Stimulated activated CD4-positive, alpha-beta T cell treated with anti-CD3 and anti-CD28 coated beads, Interleukin-1b, Interleukin-23, amount 100 ng/mL, for 4 hours (primary cell): ENCODE measurements at places on chromosomes 6 and 20.

DNA sequence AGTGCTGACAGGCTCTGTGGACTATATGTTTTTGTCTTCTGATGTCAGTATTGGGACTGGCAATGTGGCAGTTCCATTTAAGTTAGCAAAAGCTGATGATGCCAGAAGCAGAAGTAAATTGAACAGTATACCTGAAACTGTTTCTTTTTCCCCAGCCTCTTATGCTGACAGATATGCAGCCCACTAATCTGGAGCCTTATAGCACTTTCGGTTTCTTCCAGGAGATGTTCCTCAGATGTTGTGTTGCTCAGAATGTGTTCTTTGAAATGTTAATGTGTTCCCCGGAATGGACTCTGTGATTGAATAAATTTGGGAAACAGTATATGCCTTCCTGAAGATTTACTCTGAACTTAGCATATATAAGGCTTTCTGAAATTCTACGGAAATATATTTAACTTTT lies 80.7 kb upstream of the MRAP2 start:
- no peak for DNase-seq

DNA sequence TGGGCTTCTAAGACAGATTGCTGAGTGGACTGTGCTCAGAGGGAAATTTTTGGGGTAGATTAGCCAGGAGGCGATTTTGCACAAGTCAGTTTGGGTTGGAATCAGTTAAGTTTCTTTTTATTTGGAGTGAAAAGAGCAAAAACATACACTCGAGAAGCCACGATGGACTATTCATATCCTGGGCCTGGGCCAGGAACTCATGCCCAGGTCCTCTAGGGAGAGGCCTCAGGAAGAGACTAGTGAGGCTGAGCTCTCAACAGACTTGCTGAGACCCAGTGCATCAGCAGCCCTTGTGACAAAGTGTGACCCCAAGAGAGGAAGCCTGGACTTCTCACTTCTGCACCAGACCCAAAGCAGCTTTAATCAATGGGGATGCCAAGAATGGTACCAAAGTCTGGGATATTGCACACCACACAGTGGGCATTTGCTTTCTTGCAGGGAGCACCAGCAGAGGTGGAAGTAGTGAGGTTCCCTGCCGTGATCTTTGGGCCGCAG lies 61.6 kb upstream of the MAFB start:
- no peak for DNase-seq

GRCh38 chr20:1915725-1916124 lies 20.5 kb downstream of the SIRPA start:
- no peak for DNase-seq

DNA sequence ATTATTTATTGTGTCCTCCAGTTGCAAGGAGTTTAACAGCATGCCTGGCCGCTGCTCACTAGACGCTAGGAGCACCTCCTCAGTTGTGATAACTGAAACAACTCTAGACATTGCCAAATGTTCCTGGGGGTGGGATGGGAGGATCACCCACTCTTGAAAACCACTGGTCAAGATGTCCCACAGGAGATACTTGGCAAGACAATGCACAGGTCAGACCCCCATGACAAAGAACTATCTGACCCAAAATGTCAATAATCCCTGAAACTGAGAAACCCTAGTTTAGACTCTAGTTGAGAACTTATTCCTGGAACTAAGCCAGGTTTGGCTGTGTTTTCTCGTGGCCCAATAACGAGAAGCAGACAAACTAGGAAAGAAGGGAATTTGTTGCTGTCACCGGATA lies 9.5 kb upstream of the FKBPL start:
- no peak for DNase-seq

DNA sequence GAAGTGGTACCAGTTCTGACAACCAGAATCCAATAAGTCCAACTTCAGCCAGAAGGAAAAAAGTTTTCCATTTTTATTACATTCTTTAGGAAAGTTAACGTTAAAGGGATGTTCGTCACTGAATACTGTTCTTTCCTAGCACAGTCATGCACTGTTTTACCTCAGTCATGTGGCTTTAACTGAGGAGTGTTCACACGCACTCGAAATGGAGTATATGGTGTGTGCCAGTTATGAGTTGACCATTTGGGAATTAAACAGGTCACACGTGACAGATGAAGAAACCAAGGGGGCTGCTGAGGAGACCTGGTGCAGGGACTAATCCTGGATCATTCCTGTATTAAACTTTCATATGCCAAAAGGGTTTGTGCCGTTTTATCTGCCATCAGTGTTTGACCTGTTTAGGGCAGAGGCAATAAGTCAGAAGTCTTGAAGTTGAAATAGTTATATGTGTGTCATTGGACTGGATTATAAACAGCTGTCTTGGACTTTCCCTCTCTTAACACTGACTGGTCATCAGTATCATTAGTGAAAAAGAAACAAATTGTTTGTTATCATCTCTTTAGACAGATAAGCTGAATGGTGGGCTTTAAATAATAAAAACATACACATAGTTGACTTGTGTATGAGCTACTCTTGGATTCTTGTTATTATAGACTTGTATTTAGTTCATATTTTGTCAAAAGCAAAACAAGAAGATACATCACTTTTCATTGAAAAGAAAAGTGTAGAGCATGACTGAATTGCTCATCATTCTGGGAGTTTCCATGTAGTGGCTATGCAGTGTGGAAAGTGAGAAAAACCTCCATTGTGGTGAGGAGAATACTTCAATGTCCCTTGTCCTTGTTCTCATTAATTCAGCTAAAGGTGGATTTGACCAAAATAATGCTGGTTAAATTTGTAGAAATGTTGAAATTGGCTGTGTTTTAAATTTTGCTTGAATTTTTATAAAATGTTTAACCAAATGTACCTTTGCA lies 123.5 kb upstream of the SAMD5 start:
- DNase-seq, result no peak

GRCh38 chr6:19035461-19036195 lies 648.5 kb downstream of the RNF144B start:
- no peak for DNase-seq

GRCh38 chr20:46206025-46206424 lies 87.9 kb downstream of the CD40 start:
- DNase-seq, result no peak

DNA sequence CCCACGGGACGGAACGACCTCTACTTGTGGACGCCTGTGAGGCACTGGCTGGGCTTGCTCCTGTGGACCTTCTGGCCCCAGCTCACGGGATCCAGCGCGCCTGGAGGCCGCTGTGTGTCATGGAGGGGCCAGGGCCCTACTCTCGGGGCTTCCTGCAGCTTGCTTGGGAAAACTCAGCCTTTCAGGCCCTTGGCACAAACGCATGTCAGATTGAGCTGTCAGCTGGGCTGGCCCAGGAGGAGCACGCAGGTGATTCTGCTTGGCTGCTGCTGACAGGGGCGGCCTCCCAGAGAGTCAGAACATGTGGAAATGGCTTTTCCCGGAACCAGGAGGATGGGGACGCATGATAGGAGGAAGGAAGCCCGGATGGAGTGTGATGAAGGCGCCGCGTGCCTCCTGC lies 39.7 kb downstream of the TMEM181 start:
- no peak for DNase-seq

DNA sequence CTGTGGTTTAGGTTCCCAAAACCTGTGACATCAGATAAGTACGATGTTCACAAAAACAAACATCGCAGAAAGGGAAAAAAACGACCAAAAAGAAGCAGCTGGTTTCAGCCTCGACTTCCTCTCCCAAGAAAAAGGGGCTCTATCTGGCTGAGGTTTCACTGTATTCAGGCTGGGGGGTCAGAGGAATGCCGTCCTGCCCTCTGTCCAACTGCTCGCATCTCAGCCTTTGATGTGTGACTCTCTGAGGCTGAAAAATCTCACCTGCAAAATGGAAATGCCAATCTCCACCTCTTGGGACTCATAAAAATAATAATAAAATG lies 123.6 kb upstream of the PTPN1 start:
- no peak for DNase-seq

DNA sequence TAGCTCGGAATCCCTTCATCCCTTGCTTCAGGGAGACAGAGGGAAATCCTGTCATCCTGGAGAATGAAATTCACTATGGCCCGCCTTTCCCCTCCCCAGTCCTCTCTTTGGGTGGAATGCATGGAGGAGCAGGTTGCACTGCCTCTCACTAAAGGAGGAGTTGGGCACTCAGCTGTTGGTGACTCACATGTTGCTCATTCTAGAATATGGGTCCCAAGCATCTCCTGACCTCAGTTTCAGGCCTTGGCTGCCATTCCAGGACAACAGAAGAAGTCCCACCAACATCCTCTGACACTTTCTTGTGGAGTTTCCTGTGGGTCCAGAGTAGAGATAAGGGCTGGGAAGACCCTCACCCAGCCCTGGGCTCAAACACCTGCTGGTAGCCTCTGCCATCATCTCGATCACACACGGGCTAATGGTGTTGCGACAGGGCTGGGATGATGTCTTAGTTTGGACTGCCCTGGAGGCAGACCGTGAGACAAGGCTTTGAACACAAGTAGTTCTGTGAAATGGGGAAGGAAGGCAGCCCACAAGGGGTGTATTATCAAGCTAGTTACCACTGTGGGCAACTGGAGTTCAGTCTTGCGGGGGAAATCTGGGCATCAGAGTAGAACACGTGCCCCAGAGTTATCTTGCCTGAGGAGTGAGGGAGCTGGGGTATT lies 52.4 kb upstream of the RNF24 start:
- no peak for DNase-seq

- no peak for DNase-seq
Measured at GRCh38 chr6:82616386-82617028, 252.9 kb downstream of the TPBG start.

DNA sequence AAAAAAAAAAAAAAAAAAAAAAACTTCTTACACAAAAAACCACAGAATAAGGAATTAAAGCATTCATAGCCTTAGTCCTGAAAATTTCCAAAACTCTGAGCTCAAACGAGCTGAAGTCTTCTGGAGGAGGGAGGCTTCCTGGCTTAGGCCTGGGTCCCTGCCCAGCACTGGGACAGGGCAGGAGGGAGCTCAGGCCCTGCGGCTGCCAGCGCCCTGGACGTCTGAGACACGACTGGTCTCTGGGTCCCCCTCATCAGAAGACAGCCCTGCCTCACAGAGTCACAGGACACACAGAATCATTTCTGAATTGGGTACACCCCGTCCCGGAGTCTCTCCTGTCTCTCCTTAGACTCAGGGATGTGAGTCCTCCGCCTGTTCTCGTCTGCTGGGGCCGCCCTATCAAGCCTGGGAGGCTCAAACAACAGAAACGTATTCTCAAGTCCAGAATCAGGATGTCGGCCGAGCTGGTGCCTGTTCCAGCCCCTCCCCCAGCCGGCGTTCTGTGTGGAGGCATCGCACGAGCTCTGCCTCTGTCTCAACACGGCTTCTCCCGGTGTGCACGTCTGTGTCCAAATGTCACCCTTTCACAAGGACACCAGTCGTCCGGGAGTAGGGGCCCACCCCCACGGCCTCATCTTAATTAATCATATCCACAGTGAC lies 39.4 kb downstream of the ZBTB46 start:
- no peak for DNase-seq

GRCh38 chr6:137933696-137934095 lies 66.6 kb downstream of the TNFAIP3 start:
- DNase-seq, result no peak

- DNase-seq, result no peak
Measured at GRCh38 chr20:5096463-5096862, 23.3 kb downstream of the PCNA start.

- DNase-seq, result no peak
Measured at GRCh38 chr20:12372557-12372956, 454.9 kb downstream of the BTBD3 start.

DNA sequence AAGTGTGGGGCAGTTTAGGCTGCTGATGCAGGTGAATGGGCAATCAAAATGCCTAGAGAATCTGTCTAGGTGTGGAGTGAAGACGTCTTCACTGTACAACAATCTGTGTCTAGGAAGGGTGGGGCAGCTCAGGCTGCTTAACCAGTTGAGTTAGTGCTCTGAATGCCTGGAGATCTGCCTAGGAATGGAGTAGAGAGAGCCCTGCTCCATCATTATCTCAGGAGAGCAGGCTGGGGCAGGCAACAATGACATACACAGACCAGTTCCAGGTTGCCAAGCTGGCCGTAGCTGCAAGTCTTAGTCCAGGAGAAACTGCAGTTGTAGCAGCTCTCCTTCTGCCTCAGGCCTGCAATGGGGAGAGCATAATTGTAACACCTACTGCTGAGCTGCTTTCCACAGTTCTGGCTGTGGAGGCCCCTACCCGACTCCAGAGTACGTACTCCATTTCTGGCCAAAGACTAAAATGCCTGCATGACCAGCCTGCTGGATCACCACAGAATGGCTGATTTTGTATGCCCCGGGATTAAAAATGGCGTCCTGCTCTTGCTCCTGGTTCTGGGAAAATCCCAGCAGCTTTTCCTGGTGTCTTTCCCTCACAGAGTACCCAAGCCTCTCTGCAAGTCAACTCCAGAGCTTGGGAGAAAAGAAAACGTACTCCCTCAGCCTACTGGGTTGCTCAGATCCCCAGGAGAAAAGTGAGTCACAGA lies 545.4 kb downstream of the ADGRB3 start:
- DNase-seq, result no peak

DNA sequence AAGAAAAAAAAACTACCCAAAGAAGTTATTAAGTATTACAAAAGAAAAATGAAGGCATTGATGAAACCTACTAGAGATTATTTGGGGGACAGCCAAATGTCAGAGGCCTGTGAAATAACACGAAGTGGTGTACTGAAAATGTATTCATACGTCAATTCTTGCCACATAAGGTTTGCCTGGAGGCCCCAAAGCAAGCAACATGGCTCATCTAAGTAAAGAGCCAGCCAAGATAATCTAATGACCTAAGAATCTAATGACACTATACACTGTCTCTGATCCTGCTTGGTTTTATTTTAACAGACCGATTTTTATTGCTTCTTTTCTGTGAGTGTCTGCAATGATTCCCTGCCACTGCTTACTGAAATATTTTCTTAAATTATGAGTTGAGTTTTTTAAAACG lies 34.7 kb downstream of the FILIP1 start:
- no peak for DNase-seq

- no peak for DNase-seq
Measured at GRCh38 chr6:170000071-170000843, 248.8 kb downstream of the ERMARD start.

- DNase-seq, result no peak
Measured at GRCh38 chr6:152946484-152946883, 36.4 kb downstream of the FBXO5 start.

GRCh38 chr20:41716436-41716835 lies 98.3 kb upstream of the CHD6 start:
- DNase-seq, result no peak

GRCh38 chr6:147911686-147912085 lies 403.2 kb downstream of the SAMD5 start:
- no peak for DNase-seq

- no peak for DNase-seq
Measured at GRCh38 chr6:33324125-33324524, 6.6 kb upstream of the ZBTB22 start.

DNA sequence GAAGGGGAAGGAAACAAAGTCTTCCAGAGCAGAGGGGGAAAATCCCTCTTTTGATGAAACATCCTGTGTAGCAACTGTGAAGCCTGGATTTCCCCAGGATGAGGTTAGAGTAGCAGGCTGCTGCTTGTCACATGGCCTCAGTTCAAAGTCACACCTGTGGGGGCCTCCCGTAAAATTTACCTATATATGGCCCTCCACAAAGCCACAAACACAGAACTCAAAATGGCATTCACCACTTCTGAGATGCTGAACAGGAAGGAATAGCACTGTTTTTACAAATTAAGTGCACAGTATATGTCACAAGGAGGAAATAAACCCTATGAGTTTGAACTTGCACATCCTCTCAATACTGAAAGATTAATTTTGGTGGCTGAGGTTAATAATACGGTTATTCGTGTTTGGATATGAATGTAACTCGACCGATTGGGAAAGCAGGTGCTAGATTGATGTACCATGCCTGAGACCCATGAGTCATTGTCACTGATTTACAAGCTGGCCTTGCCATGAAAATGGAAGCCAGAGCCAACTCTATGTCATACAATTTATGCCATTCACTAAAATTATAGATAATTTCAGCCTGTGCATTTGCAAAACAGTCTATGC lies 70.6 kb downstream of the SGK1 start:
- no peak for DNase-seq
